Airway epithelial cell (primary cell): ENCODE measurements at places on chromosomes 7 and 10. TPM values are rescaled to one million over a fixed set of nuclear protein-coding genes. Genes with fewer than 3 reads are reported as not detected.

The NRCAM gene
- total RNA-seq = 1.1 and 2.6 TPM in 2 replicates

The HELLS gene
- total RNA-seq = 30.3 and 44.2 TPM in 2 replicates

The SLC25A13 gene
- total RNA-seq = 19.0 and 22.8 TPM in 2 replicates

The LEP gene
- total RNA-seq = 0.14 and 0.28 TPM in 2 replicates

The SFXN2 gene
- total RNA-seq = 2.8 and 3.2 TPM in 2 replicates

The PRKAR2B gene
- total RNA-seq = 0.07 TPM in 1 of 2 replicates, not detected in the other

The PDCD4 gene
- total RNA-seq = 109 and 142 TPM in 2 replicates

The CD36 gene
- total RNA-seq = 4.1 and 6.4 TPM in 2 replicates

The CCDC7 gene
- total RNA-seq = 1.9 and 3.7 TPM in 2 replicates

The TMEM270 gene
- not detected in 2 replicates for total RNA-seq

The MCM10 gene
- 9.5 and 12.6 TPM in 2 replicates for total RNA-seq

The SOSTDC1 gene
- total RNA-seq = 1.1 and 2.1 TPM in 2 replicates

The EMX2 gene
- not detected in 2 replicates for total RNA-seq

The PTPN20 gene
- total RNA-seq = 0.63 and 4.2 TPM in 2 replicates

The AKR1D1 gene
- not detected in 2 replicates for total RNA-seq

The WAC gene
- 24.6 and 45.0 TPM in 2 replicates for total RNA-seq

The TUBGCP2 gene
- 45.8 and 56.9 TPM in 2 replicates for total RNA-seq

The FAM25A gene
- 20.3 and 29.8 TPM in 2 replicates for total RNA-seq

The CLDN3 gene
- 0.28 TPM in 1 of 2 replicates, not detected in the other for total RNA-seq

The RHOBTB1 gene
- 4.8 and 13.8 TPM in 2 replicates for total RNA-seq

The CPN1 gene
- total RNA-seq = not detected in 2 replicates

The TECTB gene
- total RNA-seq = not detected in 2 replicates

The TMEM273 gene
- total RNA-seq = not detected in 2 replicates

The MYH16 gene
- total RNA-seq = 0.35 and 1.2 TPM in 2 replicates

The NACAD gene
- 1.8 and 2.5 TPM in 2 replicates for total RNA-seq

The SHTN1 gene
- total RNA-seq = 8.5 and 9.0 TPM in 2 replicates

The SPAM1 gene
- total RNA-seq = not detected in 2 replicates

The HTR5A gene
- total RNA-seq = not detected in 2 replicates

The ELFN1 gene
- 0.07 and 0.14 TPM in 2 replicates for total RNA-seq

The PLEKHS1 gene
- not detected in 2 replicates for total RNA-seq

The NODAL gene
- 0.28 TPM in 1 of 2 replicates, not detected in the other for total RNA-seq

The SKIDA1 gene
- total RNA-seq = 0.09 and 0.21 TPM in 2 replicates

The GLI3 gene
- total RNA-seq = 2.8 and 5.3 TPM in 2 replicates

The AGR2 gene
- total RNA-seq = 69.2 and 131 TPM in 2 replicates

The CHRM2 gene
- total RNA-seq = 0.14 TPM in 1 of 2 replicates, not detected in the other

The GIMAP5 gene
- not detected in 2 replicates for total RNA-seq
